Kidney epithelial cell (primary cell): ENCODE measurements at places on chromosomes 4 and X. TPM values are rescaled to one million over a fixed set of nuclear protein-coding genes. Genes with fewer than 3 reads are reported as not detected.

Gene GPM6B
- 0.89 and 4.3 TPM in 2 replicates for total RNA-seq

GRCh38 chrX:155767876-155768769, 113.0 kb upstream of the VAMP7 start:
- no peak for DNase-seq

GRCh38 chr4:152255437-152255836, 280.5 kb downstream of the FBXW7 start:
- no peak for DNase-seq

Gene LYAR
- total RNA-seq: 17.9 and 21.0 TPM in 2 replicates

- DNase-seq: no peak
Measured at GRCh38 chr4:22999419-22999818, 306.7 kb downstream of the GBA3 start.
